ENCODE measurements at places on chromosomes 13 and 19.

GRCh38 chr19:42275517-42275916 lies 6.5 kb downstream of the CIC start:
- DNase-seq: no peak

- no peak for DNase-seq
Measured at GRCh38 chr13:52999093-52999696, 29.4 kb upstream of the OLFM4 start.

DNA sequence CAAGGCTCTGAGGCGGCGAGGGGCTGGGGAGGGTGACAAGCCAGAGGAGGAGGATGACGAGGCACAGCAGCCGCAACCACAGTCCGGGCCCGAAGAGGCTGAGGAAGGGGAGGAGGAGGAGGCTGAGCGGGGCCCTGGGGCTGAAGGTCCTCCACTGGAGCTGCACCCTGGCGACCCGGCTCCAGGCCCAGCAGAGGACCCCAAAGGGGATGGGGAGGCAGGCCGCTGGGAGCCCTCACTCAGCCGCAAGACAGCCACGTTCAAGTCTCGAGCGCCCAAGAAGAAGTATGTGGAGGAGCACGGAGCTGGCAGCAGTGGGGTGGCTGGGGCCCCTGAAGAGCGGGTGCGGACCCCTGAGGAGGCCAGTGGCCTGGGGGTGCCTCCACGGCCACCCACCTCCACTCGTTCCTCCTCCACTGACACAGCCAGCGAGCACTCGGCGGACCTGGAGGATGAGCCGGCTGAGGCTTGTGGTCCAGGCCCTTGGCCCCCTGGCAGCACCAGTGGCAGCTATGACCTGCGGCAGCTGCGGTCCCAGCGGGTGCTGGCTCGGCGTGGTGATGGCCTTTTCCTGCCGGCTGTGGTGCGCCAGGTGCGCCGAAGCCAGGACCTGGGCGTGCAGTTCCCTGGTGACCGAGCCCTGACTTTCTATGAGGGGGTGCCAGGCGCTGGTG lies 2.9 kb downstream of the CIC start:
- DNase-seq: peak; percentile 15

GRCh38 chr13:52353193-52353592 lies 52.8 kb downstream of the THSD1 start:
- no peak for DNase-seq

DNA sequence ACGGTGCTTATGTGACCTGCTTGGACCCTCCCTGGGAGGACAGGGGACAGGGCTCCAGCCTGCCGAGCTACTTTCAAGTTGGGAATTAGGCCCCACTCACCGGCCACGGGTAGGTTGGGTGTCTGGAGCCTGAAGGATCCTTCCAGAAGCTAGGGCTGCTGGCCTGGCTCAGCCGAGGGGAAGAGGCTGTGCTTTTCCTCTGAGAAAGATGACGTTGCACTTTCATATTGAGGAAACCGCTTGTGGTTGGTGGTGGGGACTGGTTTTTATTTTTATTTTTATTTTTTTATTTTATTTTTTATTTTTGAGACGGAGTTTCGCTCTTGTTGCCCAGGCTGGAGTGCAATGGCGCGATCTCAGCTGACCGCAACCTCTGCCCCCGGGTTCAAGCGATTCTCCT lies at the start of gene TMEM150B:
TSS of gene TMEM150B (minus strand) at position 170 of the 400 bp plus-strand sequence. CDS start 4,305 bp downstream, outside the sequence.
- DNase-seq: no peak

DNA sequence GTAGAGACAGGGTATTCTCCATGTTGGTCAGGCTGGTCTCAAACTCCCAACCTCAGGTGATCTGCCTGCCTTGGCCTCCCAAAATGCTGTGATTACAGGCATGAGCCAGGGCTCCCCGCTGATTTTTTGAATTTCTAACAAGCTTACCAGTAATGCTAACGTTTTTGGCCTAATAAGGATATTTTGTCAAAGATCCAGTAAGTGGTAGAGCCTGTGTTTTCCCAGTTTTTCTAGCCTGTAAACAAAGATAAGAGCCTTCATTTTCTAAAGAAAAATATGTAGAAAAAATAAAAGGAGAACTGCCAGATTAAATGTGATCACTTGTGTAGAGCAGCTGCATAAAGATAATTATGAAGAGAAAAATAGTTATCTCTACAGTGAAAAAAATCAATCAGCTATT lies 37.7 kb downstream of the ZNF93 start:
- DNase-seq: no peak

DNA sequence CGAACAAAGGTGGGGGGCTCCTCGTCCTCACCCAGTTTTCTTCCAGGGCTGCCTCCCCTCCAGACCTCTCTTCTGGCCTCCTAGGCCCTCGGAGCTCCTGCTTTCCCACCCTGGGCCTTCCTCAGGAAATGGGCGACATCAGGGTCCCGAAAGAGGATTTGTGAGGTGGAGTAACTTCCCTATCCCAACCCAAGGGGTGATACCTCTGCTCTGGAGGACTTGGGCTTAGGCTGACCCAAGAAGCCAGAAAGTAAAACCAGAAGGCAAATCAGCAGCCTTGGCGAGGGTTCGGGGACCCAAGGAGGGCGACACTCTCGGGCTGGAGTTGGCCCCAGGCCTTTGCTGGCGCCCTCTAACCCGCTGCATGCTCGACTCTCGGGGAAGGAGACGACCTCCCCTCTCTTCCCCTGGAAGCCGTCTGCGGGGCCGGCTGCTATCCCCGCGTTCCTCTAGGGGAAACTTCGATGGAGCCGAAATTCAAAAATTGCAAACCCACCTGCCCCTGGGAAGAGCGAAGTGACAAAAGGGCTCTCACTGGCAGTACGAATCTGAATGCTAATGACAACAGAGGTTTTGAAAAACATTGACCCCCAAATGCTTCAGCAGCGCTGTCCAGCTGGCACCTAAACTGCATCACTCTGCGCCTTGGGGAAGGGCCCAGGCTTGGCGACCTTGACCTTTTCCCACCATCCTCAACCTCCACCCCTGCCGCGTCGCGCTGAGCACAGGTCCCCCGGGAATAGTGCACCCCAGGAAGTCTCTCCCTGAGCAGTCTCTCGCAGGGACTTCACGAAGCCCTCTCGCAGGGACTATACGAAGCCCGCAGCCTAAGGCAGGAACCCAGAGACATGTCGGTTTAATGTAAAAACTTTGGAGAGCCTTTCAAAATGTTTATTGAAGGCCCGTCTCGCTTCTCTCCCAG lies 2.4 kb downstream of the PDX1 start:
- DNase-seq: no peak

- no peak for DNase-seq
Measured at GRCh38 chr19:2247433-2248101, 1.6 kb upstream of the AMH start.

- DNase-seq: no peak
Measured at GRCh38 chr13:80685942-80686341, 345.0 kb upstream of the SPRY2 start.

GRCh38 chr13:108895220-108895704 lies 265.9 kb downstream of the MYO16 start:
- DNase-seq: no peak

GRCh38 chr13:96089749-96090239 lies at the start of gene HS6ST3:
TSS of gene HS6ST3 (plus strand) at chr13:96090107.
- DNase-seq: no peak

- DNase-seq: no peak
Measured at GRCh38 chr13:110135977-110136597, 170.9 kb downstream of the COL4A1 start.

DNA sequence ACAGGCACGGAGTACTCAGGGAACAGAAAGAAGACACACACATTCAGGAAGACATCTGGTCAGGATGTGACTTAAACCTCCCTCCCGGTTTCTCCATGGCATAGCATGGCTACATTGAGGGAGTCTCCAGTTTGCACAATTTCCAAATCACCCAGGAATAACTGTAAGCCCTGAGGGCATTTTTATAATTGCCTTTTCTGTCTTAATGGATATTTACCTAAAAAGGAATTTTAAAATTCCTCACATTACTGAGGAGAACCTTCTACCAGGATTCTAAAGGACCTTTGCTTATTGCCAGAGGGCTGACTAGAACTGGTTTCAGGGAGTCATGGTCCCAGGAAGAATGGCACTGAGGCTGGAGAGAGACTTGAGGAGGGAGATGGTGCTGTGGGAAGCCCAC lies 21.4 kb downstream of the PEG3 start:
- DNase-seq: no peak

DNA sequence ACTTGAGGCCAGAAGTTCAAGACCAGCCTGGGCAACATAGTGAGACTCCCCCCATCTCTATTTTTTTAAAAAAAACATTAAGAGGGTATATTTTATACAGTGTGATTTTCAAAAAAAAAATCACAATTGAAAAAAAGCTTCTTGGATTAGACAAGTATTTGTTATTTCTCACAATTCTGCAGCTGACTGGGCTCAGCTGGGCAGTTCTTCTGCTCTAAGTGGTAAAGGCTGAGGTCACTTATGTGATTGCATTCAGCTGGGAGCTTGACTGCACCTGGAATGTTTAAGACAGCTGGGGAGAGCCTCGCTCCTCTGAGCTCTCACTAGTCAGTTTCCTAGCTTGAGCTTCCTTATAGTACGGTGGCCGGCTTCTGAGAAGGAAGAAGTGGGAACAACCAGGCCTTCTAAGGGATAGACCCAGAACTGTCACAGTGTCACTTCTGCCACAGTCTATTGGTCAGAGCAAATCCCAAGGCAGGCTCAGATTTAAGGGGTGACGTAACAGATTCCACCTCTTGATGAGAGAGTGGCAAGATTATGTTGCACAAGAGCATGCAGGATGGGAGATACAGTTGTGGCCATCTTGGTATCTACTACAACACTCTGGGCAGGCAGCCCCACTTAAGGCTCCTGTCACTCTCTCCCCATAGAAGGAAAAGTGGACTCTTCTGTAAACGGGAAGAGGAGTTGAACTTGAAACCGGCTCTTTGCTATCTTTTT lies 19.7 kb upstream of the IRGC start:
- DNase-seq: no peak

DNA sequence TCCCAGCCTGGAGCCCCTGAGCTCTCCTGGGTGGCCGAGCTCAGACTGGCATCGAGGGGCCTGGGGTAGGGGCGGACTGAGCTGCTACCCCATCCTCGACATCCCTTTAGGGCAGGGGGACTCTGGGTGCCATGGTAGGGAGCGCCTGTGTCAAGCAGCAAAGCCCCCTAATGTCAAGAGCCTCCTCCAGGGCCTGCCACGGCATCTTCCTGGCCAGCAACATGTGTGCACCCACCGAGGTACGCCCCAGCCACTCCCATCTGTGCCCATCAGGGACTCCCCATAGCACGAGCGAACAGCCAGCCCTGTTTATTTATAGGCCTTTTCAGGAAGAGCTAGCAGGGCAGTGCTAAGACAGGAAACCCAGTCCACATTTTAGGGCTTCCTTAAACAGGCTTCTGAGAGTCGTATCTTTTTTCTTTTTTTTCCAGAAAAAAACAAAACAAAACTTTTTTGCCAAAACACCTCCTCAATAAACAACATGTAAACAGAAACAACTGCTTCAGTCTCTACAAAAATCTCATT lies 14.3 kb downstream of the LRP3 start:
- DNase-seq: no peak

- no peak for DNase-seq
Measured at GRCh38 chr13:36453516-36453915, 21.2 kb downstream of the CCNA1 start.

DNA sequence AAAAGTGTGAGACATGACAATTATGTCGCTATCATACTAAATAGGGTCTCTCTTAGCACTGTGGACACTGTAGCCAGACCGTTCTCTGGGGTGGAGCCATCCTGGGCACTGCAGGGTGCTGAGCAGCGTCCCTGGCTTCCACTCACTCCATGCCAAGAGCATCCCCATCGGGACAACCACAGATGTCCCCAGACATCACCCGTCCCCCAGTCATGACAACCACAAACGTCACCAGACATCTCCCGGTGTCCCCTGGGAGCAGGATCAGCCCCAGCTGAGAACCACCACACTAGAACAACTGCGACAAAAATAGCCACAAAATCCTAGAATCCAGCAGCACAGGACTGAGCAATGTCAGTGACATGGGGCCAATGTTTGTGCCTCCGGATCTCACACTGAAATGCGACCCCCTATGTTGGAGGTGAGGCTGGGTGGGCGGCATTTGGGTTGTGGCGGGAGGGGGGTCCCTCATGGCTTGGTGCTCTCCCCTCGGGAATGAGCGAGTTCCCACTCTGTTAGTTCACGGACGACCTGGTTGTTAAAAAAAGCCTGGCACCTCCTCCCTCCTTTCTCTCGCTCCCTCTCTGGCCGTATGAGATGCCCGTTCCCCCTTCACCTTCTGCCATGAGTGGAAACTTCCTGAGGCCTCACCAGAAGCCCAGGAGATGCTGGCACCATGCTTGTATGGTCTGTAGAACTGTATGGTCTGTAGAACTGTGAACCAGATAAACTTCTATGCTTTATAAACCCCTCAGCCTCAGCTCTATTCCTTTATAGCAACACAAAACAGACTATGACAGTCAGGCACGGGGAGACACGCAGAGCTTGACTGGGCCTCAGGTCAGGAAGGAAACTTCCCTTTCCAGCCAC lies 93.9 kb downstream of the GADD45B start:
- DNase-seq: no peak

DNA sequence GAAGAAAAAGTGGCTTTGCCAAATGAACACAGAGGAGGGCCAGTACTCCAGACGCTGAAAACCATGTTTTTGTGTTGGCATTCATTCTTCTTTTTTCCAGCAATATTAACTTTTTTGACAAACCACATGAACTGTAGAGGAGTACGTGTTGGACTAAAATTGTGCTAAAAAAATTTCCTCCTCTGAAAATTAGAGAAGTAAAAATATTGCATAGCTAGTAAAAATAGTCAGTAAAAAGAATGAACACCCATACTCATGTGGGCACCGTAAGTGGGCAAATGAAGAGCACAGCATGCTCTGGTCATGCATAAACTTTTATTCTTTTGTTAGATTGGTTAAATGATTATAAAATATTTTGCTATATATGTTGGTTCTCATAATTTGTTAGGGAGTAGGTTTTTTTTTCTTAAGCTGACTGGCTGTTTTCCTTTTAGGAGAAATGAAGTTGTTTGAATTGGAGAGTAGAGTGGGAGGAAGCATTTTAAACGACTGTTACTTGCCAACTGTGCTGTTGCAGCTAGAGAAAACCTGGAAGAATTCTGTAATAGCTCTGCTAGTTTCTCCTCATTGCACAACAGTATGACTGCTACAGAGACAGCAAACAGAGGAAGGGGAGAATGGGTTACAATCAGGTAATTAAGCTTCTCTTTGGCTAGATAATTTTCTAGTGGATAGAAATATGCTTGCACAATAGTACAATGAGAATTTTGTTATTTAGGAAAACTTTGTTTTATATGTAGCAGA lies 222.4 kb downstream of the KCTD12 start:
- no peak for DNase-seq
